Jurkat, Clone E6-1 (cell line): ENCODE measurements at places on chromosomes 2 and 18.

GRCh38 chr2:157267476-157267875 is 10.0 kb downstream of the GALNT5 start:
- peak; percentile 11 for DNase-seq

DNA sequence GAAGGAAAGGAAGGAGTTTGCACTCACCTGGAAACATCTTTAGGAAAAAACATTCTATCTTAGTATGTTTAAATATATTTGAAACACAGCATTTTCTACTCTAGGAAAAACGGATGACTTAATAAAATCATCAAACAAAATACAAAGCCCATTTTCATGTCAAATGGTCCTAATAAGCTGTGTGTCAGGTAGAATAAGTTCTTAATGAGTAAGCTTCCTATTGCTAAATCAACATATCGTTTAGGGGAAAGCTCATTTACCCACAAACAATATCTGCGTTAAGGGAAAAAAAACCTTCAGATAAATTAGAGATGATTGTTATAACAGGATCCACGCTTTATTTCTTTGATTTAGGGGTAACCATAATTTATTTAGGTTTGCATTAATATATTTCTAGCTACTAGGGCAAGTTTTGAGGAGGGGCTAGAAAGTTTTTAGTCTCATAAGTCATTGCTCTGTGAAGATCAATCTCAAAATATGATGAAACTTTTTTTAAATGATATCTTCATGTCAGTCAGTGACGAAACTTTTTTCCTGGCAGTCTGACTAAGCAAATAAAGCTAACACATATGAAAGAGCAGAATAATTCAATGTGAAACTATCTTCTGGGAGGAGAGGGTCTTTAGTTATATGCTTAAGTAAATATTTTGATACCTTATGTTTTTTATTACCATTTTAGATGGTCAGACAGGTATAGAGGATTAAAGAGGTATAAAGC is 147.1 kb downstream of the WDSUB1 start:
- DNase-seq, result no peak

GRCh38 chr2:101272045-101272784 is 19.5 kb downstream of the CNOT11 start:
- DNase-seq, result no peak

DNA sequence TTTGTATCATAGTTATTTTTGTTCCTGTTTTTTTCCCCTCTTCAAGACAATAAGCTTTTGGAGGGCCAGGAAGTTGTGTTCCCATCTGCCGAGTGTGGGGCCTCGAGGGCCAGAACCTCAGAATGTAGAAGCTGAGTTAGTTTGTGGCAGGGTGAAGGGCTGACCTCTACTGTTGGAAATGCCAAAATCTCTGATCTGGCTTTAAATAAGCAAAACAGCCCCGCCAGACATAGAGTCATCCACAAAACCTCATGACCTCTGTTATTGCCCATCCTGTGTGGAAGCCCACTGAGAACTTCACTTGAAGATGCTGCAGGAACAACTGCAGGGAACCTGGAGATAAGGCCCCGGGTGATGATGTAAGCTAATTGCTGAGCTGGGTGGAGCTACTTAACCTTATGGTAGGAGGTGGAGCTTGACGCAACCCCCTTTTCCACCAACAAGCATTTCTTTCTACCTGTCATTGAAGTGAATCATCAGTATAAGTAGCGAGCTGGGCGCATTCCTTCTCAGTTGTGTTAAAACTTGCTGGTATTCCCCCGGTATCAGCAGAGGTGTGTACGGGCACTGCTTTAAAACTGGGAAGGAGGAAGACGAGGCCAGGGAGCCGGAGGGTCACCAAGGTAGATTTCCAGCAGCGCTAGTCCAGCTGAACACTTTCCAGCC is 177.2 kb downstream of the NEDD4L start:
- DNase-seq, result no peak

GRCh38 chr18:73614812-73615211 is 532.8 kb downstream of the FBXO15 start:
- no peak for DNase-seq

DNA sequence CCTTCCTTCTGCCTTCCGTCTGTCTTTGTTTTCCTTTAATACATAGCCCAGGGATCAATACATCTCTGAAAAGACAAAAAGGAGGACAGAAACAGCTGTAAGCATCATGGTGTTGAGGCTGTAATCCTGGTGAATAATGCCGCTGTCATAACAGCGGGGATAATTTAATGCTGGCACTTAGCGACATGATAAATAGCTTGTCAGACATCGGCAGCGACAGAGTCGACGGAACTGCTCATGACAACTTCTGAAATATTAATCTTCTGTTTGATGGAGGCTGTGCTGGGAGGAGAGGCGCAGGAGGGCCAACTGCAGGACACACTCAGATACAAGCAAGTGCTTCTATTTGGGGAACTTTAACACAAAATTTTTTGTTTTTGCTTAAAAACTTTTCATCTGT is 602.2 kb downstream of the GALR1 start:
- no peak for DNase-seq

DNA sequence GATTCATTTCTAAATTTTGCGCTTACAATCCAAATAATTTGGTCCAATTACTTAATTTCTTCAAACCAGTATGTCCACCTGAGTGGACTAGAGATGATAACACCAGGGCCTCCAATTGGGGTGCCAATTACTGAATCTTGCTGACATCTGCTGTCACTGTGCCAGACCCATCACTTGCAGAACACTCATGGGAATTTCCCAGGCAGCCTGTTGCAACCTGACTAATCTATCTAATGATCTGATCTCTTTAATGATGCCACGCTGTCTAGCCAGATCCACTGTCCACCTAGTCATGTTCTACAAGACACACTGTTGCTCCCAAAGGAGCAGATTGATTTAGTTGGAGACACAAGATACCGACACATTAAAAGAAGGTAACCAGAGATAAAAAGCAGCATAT is 11.8 kb upstream of the LRP1B start:
- DNase-seq, result no peak

DNA sequence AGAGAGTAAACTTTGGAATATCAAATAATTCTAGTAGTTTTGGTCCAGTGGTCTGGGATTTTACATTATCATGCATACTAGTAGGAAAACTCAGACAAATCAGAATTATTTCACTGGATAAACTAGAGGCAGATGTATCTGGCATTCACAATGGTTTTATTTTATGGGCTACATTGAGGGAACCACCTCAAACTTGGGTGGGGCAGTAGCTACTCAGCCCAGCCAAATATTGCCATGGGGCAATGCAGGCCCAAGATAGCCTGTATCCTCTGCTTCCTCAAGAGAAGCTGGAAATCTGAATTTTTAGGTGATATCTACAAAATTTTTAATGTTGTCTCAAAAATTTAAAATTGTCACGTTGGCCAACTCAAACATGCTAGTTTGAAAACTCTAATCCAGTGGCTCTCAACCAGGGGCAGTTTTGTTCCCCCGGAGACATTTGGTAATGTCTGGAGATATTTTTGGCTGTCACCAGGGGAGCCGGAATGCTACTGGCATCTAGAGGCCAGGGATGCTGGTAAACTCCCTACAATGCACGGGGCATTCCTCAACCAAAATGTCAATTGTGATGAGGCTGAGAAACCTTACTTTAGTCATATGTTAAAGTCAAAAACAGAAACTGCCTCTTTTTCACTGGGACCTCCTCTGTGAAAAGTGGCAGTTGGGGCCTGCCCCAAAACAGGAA is 172.8 kb upstream of the SPRED2 start:
- DNase-seq, result no peak

GRCh38 chr18:33291539-33291938 is 149.0 kb downstream of the CCDC178 start:
- no peak for DNase-seq

DNA sequence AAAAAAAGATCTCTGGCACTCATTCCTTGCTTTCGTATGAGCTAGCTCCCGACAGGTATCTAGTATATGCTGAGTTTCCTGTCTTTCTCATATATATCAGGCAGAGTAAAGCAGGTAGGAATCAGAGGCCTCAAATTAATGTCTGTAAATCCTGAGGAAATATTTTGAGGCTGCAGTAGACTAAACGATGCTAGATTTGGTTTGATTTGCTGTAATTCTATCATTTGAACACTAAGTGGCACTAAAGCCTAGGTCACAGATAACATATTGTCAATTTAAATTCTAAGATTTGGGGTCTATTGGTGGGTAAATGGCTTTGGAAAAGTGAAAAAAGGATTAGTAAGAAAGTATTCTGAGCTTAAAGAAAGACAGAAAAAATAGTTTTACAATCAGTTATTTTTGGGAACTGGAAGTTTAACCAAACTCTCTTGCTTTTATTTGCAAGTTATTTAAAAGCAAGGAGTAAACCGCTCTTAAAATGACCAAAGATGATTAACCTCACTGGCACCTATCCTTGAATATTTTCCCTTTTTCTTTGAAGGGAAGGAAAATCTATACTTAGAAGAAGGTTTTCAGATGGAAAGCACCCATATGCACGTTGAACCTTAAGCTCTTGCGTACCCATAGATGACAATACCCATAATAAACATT is 37.6 kb upstream of the SLC4A10 start:
- peak; percentile 20 for DNase-seq

- no peak for DNase-seq
Observed at GRCh38 chr2:230202430-230203109, 17.2 kb downstream of the SP110 start.

GRCh38 chr18:78986018-78986481 is 6.4 kb downstream of the SALL3 start:
- peak; percentile 27 for DNase-seq

DNA sequence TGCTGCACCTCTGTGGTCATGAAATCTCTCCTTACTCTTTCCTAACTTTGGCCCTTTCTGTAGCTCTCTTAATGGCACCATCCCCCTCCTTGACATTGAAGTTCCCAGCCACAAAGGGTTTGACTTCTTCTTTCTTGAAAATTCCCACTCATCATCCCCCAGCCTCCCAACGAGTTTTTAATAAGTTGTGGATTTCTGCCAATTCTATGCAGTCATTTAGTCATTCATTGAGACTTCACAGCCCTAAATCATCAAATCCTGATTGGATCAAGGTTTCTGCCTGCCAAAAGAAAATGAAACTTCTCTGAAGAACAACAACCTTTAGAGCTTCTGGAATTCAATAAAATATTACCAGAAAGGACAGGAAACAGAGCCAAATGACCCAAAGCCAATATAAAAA is 354.3 kb downstream of the CLIP4 start:
- DNase-seq, result no peak

DNA sequence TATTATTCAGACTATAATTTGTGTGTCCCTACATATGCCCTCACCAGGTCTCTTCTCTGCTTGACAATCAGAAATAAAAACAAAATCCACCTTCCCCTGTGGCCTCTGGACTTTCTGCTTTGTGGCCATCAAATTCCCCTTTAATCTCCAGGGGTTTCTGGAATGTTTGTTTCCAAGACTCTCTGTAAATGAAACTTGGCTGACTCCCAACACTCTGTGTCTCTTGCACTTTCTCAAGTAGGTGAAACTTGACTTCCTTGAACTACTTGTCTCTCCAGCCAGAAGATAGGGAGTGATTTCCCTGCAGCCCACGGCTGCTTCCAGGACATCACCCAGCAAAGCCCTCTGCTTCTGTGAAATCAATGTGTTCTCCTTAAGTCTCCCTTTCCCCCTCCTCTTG is 54.1 kb upstream of the AQP4 start:
- DNase-seq, result no peak

GRCh38 chr2:234172066-234172465 is 121.6 kb downstream of the SPP2 start:
- no peak for DNase-seq

- no peak for DNase-seq
Observed at GRCh38 chr2:30927465-30928075, 120.3 kb upstream of the CAPN13 start.

GRCh38 chr2:176414641-176415040 is 145.4 kb downstream of the MTX2 start:
- DNase-seq, result no peak

DNA sequence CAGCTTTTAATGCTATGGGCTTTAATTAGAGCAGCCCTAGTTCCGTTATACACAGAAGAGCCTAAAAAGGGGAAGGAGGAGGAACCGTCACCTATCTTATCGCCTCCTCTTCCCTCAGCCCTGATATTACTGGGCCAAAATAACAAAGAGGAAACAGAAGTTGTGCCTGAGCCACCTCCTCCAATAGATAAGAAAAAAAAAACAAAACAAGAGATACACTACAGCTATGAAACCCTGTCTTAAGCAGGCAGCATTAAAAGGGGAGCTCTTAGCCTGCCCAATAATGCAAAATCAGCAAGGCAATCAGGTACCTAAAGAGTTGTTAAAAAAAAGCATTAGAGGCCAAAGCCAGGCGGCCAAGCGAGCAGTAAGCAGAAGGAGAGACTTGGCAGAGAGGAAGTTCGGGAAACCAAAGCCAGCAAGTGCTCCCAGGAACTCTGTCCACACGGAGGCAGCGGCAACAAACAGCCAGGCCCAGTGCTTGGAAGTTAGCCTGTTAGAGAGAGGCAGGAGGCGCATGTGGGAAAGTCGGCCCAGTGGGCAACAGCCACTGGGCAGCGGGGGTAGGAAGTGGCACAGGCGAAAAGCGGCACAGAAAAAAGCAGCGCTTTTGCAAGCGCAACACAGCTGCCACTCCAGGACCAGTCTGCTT is 41.8 kb upstream of the PDK1 start:
- no peak for DNase-seq

GRCh38 chr2:143885461-143885860 is 634.5 kb downstream of the ZEB2 start:
- no peak for DNase-seq

- no peak for DNase-seq
Observed at GRCh38 chr18:56200381-56200911, 437.9 kb downstream of the TXNL1 start.

DNA sequence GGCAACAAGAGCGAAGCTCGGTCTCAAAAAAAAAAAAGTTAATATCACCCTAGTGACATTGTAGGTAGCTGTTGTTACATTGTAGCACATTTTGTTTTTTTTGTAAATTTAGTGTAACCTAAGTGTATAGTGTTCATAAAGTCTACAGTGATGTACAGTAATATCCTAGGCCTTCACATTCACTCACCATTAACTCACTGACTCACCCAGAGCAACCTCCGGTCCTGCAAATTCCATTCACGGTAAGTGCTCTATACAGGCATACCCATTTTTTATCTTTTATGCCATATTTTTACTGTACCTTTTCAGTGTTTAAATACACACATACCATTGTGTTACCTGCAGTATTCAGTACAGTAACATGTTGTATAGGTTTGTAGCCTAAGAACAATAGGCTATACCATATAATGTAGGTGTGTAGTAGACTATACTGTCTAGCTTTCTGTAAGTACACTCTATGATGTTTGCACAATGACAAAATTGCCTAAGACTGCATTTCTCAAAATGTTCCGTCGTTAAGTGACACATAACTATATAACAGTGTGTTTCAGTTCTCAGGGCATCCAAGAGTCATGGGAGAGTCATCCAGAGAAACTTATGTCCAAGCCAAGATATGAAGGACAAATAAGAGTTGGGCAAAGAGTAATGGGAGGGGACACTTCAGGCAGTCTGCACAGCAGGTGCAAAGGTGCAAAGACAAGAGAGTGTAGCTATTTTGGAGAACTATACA is 68.4 kb downstream of the TANK start:
- DNase-seq, result no peak

- DNase-seq, result no peak
Observed at GRCh38 chr18:12819841-12820240, 64.2 kb downstream of the PTPN2 start.

GRCh38 chr2:120779781-120780283 is 44.2 kb downstream of the GLI2 start:
- DNase-seq, result peak; percentile 8

- DNase-seq, result no peak
Observed at GRCh38 chr2:39033980-39034379, 86.9 kb downstream of the SOS1 start.

GRCh38 chr2:73896362-73897239 is 3.8 kb downstream of the ACTG2 start:
- peak; percentile 82 for DNase-seq
